ENCODE measurements at places on chromosomes 1 and 21.

DNA sequence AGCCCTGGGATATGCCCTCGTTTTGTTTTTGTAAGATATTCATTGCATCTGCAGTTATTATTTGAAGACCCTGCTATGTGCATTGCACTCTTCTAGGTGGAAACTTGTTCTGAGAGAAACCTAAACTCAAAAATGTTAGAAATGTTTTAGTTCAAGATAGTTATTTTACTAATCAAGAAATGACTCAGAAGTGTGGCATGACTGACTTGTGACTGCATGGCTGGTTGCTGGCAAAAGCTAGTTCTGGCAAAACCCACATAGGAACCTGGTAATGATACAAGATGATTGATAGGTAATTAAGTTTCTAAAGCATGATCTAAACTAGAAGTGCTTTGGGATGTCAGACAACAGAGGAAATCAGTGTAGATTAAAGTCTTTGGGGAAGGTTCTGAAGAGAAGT, 33.8 kb upstream of the NFASC start:
- DNase-seq: no peak

DNA sequence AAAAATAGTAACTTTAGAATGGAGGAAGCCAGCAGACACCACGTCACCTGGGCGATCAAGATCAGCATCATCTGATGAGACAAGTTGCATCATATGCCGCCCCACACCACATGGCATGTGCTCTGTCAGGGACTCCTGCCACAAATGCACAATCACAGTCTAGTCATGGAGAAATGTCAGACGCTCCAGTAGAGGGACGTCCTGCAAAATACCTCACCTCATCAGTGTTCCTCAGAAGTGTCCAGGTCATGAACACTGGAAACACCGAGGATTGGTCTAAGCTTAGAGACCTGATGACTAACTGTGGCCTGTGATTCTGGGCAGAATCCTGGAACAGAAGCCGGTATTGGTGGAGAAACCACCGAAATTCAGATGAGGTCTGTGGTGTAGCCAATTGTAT, 14.3 kb downstream of the ADARB1 start:
- DNase-seq: no peak

- no peak for DNase-seq
Observed at GRCh38 chr1:151711951-151712350, 4.7 kb downstream of the CELF3 start.

DNA sequence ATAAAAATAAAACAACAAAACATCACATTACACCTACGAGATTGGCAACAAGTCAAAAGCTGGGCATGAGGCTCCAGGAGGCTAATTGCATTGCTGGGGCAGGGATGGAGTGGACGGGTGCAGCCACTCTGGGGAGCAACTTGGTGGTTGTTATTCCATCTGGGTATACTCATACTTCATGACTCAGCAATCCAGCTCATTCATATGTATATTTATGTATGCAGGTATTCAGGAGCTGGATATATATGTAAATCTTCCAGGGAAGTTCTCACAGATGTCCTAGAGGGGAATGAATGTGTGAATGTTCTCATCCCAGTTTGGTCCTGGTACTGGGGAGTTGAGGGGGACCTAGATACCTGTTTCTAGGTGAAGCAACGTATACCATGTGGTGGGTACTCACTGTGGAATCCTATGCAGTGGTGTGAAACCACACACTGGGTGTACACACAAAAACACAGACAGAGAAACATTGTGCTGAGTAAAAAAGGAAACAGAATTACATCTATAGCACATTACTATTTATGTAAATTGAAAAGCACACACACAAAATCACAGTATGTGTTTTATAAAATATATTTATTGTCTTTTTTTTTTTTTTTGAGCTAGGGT, 79.7 kb upstream of the RAB4A start:
- DNase-seq: no peak

DNA sequence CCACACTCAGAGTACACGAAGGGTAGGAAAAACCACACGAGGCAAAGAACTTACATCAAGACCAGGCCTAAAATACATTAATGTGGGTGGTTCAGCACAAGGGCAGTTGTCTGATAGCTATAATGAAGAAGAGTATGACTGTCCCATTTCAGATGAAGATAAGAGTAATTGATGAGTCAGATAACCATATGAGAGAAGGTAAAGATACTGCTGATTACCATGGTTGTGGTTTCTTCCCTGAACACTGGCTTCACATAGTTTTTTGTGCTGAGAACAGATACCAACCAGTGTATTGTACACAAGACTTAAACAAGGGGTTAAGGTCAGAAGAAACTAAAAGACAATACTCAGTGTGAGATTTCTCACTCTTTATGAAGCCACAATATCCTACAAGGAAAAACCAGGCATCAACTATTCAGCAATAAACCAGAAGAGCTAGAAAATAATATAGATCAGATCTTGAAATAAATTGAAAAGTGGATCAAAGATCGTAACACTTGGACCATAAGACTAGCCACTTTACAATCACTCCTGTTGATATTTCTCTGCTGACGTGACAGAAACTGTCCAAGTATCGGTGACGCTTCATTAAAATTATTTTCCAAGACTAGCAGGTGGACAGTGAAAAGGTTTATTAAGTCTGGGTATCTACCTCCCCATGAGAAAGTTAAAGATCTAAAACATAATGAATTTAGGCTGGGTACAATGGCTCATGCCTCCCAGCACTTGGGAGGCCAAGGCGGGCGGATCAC, 28.6 kb downstream of the PUM1 start:
- DNase-seq: no peak

DNA sequence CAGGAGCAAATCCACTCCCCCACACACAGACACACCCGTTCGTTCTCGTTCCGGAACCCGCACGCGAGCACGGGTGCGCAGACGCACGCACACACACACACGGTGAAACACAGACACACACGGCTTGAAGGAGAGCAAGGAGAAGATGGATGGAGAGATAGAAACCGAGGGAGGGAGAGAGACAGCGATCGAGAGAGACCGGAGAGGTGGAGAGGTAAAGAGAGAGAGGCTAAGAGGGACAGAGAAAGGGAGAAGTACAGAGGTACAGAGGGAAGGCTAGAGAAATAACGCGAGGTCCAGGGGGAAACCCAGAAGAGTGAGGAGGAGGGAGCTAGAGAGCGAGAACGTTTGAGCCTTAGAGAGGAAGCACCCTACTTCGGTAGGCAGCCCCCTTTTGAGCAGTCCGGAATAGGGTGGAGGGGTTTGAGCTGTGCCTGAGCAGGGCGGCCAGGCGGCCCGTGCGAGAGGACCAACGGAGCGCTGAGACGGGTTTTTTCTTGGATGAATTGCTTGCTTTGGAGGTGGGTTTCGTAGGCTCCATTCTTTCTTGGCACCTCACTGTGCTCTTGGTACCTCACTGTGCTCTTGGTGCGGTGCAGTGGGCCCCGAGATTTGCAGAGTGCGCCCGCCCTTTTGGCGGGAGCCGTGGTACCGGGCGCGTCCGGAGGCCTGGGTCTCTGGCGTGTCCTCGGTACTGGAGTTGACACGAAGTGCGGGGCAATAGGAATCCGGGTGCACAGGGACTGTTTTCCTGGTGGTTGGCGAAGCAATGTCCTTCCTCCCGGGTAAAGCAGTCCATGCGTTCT, 88.4 kb upstream of the RHOU start:
- no peak for DNase-seq

GRCh38 chr1:33097137-33097611, 16.2 kb downstream of the AZIN2 start:
- DNase-seq: no peak

GRCh38 chr1:104029456-104029970, 279.8 kb downstream of the AMY1C start:
- no peak for DNase-seq

- DNase-seq: no peak
Observed at GRCh38 chr1:7650801-7651200, 120.3 kb upstream of the VAMP3 start.

GRCh38 chr1:19384113-19384512, 72.0 kb downstream of the SLC66A1 start:
- DNase-seq: no peak

DNA sequence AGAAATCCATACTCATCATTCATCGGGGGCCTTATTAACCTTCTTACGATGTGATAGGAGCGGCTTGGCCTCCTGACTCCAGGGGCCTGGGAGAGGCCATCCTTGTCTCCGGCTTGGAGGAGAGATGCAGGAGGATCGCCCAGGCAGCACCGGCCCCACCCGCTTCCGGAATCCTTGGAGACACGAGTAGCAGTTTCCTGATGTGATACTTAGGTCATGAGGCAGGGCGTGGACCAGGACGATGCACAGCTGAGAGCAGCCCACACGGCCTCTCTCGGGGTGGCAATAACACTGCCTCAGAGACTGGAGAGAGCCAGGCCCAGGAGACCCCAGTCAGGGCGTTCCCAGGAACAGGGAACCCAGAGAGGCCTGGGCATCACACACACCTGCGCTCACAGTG, 163.6 kb upstream of the ARHGEF16 start:
- no peak for DNase-seq

DNA sequence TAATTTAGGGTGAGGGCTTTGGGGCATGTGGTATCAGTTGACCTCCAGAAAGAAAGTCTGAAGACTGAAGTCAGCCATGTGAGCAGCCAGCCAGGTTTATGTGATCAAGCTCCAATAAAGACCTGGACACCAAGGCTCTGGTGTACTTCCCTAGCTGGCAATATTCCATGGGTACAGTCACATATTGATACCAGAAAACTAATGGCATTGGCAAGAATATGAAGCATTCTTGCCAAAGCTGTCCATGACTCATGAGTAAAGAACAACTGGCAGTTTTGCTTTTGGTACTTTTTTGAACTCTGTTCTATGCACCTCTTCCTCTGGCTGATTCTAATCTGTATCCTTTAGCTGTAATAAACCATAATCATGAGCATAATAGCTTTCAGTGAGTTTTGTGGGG, 415.3 kb upstream of the CAMK1G start:
- no peak for DNase-seq

DNA sequence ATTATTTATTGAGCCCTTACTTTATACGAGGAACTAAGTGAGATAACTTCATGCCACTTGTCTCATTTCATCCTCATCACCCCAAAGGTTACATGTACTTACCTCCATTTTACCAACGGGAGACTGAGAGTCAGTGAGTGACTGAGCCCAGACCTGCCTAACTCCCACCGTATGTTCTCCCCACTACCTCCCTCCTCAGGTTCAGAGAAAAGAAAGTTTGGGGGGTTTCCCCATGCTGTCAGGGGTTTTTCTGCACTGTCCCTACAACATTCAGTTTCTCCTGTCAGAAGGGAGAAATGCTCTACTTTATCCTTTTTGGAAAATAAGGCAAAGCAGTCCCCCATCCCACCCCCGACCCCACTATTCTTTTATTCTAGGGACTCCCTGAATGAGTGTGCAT, 32.9 kb downstream of the FAM78B start:
- DNase-seq: no peak

- DNase-seq: peak; percentile 62
Observed at GRCh38 chr1:151156515-151156819, at the start of gene TNFAIP8L2. TNFAIP8L2 (plus strand) TSS chr1:151156649; CDS start chr1:151158698, 2,049 bp downstream.

Data from T follicular helper cell (primary cell).